ENCODE measurements at places on chromosomes 3 and 15. TPM values are rescaled to one million over a fixed set of nuclear protein-coding genes. Genes with fewer than 3 reads are reported as not detected.
A peak's percentile ranks its signal among the peaks of the same experiment; 100 is the strongest.

DNA sequence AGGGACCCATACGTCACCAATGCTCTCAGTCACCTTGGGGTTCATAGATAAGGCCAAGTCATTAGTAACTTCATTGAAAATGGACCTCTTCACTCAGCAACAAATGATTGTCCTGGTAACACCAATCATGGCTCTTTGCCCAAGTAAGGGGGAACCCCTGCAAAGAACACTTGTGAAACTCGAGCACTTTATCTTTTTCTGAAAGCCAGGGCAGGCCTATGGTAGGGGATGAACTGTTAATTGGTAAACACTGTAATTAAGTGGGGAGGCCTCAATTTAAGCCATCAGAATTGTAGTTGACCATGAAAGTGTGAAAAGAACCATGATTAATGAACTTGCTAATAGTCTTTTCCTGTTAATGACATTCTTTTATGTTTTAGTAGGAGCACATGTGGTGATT, 73.3 kb downstream of the ABHD5 start:
- no peak for DNase-seq

GRCh38 chr15:76196269-76197231, 114.7 kb downstream of the ETFA start:
- DNase-seq, result peak; percentile 77

DNA sequence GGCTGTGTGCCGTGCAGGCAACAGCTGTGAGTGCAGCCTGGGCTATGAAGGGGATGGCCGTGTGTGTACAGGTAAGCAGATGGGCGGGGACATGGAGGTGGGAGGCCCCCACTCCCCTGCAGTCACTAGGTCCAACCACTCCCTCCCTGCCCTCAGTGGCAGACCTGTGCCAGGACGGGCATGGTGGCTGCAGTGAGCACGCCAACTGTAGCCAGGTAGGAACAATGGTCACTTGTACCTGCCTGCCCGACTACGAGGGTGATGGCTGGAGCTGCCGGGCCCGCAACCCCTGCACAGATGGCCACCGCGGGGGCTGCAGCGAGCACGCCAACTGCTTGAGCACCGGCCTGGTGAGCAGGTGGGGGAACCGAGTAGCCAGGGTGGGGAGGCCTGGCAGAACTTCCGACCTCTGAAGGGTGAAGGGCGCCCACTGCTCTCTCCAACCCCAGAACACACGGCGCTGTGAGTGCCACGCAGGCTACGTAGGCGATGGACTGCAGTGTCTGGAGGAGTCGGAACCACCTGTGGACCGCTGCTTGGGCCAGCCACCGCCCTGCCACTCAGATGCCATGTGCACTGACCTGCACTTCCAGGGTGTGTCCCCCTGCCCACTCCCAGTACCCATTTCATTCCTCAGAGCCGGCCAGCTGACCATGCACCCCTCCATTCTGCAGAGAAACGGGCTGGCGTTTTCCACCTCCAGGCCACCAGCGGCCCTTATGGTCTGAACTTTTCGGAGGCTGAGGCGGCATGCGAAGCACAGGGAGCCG, 11.6 kb downstream of the NT5DC2 start:
- no peak for DNase-seq

DNA sequence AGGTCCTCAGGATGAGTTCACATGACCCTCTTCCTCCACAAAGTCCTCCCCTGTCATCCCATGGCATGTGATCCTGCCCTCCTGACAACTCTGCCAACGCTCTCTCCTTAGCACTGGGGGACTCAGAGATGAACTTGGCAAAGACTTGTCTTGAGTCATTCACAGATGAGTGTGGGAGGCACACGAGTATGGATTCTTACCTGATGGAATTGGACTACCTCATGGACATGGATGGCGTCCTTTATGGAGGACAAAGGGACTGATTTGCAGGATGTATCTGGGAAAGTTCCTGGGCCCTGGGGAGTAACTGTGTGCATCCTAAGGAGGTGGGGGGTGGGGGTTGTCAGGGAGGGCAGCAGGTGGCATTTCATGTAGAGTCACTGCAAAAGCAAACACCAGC, 38.2 kb upstream of the TOPBP1 start:
- DNase-seq, result no peak

- DNase-seq, result no peak
Measured at GRCh38 chr15:72724028-72724427, 38.0 kb downstream of the BBS4 start.

Gene CYB561D2
- total RNA-seq, result 36.9 TPM

GRCh38 chr3:23964537-23965235, 19.6 kb downstream of the NR1D2 start:
- no peak for DNase-seq

Gene CDHR4
- total RNA-seq, result 0.20 TPM

Measured in left colon (tissue), 2 donors.